Stimulated activated CD4-positive, alpha-beta T cell treated with anti-CD3 and anti-CD28 coated beads, Interleukin-4, amount 100 ng/mL, for 24 hours (primary cell): ENCODE measurements at places on chromosomes 3 and 15.
A peak's percentile ranks its signal among the peaks of the same experiment; 100 is the strongest.

DNA sequence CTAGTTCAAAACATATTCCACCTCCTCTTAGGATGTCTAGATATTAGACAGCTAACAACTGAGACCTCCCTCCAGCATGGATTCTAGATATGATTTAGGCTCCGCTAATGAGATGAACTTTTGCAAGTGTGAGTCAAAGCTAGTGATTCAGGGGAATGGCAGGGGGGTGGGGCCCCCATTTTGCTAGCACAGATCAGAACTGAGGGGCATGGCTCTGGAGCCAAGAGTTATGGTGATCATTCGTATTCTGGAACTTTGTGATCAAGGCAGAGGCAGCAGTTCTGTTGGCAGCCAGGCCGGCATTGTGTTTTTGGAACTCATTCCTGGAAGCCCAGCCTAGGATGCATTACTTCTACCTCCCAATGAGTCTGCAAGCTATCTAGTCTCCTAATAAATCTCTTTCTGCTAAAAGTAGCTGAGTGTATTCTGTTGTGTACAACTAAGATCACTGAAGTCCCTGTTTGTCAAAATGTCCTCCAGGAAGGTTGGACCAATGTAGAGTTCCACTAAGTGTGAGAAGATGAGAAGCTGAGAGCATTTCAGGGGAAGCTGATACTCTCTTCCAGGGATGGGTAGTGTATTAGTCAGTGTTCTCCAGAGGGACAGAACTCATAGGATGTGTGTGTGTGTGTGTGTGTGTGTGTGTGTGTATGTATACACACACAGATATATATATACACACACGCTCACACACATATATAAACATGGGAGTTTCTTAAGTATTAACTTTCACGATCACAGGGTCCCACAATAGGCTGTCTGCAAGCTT, 312.7 kb downstream of the TLE3 start:
- no peak for DNase-seq

DNA sequence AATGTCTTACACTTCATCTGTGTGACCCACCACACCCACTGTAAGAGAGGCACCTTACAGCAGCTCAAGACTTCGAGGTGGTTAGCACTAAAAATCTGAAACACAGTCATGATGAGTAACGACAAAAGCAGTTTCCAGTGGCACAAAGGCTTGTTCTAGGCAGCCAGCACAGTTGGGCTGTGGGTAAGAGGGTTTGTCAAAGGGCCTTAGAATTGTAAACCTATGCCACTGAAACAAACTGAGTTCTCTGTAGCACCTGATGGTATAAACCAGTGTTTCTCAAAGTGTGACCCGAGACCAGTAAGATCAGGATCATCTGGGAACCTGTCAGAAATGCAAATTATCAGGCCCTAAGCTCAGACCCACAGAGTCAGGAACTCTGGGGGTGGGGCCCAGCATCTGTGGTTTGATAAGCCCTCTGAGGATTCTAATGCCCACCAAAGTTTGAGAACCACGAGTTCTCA, 36.5 kb downstream of the DAPK2 start:
- DNase-seq: peak; percentile 75

GRCh38 chr15:42405863-42406482, 46.7 kb downstream of the CAPN3 start:
- no peak for DNase-seq

DNA sequence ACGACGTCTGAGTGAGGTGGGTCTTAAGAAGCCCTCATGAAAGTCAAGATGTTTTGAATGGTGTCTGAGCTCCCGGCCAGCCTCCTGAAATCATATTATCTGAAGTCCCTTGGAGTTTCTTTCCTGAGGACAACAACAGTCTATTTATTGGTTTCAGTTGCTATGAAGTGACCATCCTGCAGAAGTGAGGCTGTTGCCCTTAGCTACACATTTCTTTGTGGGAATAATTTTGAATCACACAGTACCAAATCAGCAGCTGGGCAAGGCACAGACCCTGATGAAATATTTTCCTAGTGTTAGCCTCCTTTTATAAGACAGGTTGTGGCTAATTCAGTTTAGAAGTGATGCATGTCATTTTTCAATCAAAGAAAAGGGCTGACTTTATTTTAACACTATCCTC, 220.7 kb upstream of the AZI2 start:
- DNase-seq: no peak

DNA sequence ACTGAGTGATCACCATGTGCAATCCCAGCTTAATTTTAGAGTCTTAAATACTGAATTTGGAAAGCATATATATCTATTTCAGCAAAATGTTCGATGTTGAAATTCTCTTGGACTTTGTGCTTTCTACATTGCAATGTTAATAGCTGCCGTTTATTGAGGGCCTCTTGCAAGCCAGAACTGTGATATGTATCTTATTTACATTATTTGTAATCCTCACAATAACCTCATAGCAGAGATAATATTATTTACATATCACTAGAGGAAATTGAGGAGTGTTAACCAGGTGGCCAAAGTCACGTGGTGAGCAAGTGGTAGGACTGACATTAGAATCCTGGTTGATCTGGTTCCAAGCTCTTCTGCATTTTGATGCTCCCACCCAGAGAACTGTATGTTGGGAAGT, 254.1 kb downstream of the SLC9A9 start:
- DNase-seq: no peak

GRCh38 chr15:52103217-52104207, 9.1 kb downstream of the BCL2L10 start:
- DNase-seq: no peak

DNA sequence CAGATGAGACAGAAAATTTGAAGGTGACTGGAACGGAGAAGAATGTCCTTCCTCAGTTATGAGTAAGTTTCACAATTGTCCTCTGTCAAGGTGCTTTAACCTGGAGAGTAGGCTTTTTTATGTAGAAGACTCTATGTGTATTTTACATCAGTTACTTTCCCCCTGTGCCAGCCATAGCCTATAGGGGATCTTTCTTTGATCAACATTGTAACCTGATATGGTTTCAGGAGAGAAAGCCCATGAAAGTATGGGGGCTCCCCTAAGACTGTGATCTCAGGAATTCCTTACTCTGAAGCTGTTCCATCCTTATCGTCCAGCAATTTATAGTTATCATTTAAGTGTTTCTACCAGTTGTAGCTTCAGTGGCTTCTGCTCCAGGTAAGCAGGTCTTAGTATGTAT, 1076.3 kb upstream of the EPHA6 start:
- DNase-seq: no peak

- no peak for DNase-seq
Observed at GRCh38 chr3:111688190-111688800, 93.1 kb upstream of the ZBED2 start.

GRCh38 chr15:35627696-35628095, 81.7 kb upstream of the DPH6 start:
- no peak for DNase-seq

- no peak for DNase-seq
Observed at GRCh38 chr15:40330368-40330836, 6.9 kb downstream of the INAFM2 start.

DNA sequence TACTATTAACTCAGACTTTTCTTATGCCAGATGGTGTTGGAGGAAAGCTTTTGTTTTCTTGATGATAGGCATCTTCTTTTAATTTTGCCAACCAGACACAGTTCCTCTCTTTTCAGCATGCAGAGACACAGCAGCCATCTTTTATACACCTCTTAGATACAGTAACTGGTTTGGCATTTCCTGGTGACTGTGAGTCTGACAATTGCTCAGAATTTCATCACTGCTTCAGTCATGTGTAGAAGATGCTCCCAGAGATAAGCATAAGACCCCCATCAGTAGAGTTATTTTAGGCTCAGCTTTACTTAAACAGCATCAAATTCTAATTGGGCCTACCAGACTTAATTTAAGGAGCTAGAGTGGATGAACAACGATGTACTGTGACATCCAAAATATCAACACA, 779.0 kb downstream of the SQOR start:
- no peak for DNase-seq

GRCh38 chr15:49101536-49101935, 53.9 kb downstream of the COPS2 start:
- DNase-seq: no peak

DNA sequence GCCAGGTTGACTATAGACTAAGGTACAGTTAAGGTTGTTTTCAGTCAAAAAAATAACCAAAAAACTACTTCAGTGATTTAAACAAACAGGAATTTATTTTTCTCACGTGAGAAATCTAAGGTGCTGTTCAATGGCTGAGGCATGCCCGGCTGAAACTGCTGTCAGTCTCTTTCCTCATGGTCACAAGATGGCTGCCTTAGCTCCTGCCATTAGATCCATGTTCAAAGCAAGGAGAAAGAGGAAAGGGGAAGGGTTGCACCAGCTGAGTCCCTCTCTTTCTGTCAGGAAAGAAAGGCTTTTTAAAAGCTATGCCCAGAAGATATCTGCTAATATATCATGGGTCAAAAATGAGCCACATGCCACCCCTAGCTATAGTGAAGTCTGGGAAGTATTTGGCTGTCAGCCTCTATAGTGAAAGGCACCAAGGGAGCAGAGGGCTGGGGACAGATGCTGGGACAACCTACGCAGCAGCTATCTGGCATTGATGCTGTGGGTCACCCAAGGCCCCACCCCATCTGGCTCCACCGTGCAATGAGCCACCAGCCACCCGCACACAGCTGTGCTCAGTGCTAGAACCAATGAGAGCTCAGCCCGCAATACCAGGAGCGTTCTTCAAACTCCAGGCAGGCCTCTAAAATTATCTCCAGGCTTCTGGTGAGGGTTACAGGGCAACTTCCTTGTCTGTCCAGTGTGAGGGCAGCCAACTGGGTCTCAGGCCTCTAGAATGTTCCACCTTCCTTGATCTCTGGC, 64.7 kb upstream of the GATA2 start:
- DNase-seq: no peak

- no peak for DNase-seq
Observed at GRCh38 chr15:25481208-25481859, 42.5 kb upstream of the UBE3A start.

- peak; percentile 52 for DNase-seq
Observed at GRCh38 chr15:85711580-85712192, 83.0 kb downstream of the KLHL25 start.

GRCh38 chr3:160996811-160997210, 108.3 kb downstream of the B3GALNT1 start:
- DNase-seq: no peak

DNA sequence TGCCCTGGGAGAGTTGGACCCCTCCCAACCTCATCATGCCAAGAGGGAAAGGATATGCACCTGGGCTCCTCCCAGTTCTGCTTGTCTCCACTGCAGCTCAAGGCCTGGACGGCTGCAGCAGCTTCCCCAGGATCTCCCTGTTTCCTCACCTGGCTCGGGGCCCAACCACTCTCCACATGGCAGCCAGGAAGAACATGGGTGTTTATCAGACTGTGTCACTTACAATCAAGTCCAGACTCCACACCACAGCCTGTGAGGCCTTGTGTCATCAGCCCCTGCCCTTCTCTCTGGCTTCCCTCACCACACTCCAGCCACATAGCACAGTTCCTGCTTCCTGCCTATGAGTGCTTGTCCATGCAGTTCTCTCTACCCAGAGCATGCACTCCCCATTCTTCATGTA, 534.4 kb downstream of the EPHB1 start:
- no peak for DNase-seq

- DNase-seq: no peak
Observed at GRCh38 chr15:94036156-94036555, 195.2 kb upstream of the MCTP2 start.

DNA sequence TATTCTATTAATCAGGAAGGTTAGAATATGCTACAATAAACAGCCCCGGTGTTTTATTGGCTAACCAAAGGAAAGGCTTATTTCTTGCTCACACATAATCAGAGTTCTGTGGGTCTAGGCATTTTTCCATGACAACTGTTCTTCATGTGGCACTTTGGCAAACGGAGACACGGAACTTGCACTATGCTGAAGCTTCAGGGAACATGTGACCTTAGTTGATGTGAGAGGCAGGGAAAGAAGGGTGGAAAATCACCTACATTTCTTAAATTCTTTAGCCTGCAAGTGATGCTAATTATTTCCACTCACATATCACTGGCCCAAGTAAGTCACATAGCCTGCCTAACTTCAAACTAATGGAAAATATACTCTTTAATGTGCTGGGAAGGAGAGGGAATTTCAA, 344.6 kb downstream of the SV2B start:
- DNase-seq: no peak

GRCh38 chr15:62559381-62559733, 394.3 kb upstream of the C2CD4B start:
- DNase-seq: no peak

DNA sequence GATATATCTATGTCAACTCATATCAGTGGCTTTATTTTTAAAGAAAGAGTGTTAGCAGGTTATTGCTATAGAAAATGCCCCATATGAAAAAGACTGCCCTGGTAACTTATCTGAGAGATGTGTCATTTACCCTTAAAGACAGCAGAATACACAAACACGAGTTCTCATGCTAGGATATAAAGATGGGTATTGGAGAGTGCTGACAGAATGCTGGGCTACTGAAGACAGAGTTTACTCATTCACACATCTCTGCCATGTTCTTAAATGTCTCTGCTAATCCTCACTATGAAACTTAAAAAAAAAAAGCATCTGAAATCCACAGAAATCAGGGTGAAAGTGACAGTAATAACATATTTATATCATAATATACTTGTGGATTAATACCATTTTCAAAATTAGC, 126.7 kb downstream of the FOXP1 start:
- no peak for DNase-seq

DNA sequence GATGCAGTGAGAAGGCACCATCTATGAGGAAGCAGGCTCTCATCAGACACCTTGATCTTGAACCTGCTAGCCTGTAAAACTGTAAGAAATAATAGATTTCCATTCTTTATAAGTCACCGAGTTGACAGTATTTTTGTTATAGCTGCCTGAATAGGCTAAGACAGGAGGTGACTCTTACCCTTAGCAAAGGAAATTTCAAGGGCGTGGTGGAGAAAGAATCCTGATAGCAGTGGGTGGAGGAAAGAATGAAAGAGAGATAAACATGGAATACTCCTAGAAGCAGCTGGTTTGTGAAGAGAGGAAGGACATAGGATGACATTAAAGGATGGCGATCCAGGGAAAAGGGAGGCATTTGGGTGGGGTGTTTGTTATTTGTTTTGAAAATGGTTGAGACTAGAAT, 41.4 kb downstream of the SIDT1 start:
- no peak for DNase-seq

GRCh38 chr3:101311676-101312075, 8.7 kb downstream of the IMPG2 start:
- DNase-seq: no peak
